Suppressor macrophage treated with lipopolysaccharide for 4 hours (primary cell): ENCODE measurements at places on chromosomes 12 and 14.

DNA sequence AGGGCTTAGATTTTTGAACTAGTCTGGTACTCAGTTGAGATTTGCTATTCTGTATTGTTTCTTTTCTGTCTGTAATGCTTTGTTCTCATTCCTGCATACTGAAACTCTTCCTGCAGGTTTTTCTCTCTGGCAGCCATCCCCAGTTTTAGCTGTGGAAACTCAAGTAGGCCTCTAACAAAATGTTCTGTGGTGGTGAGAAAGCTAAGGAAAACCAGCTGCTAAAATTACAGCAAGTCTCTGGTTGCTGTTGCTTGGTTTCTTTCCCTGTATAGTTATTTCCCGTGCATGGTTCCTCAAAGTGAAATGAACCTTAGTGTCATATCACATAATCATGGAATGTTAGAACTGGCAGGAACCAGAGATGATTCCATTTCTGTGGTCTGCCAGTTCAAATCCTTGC, 442.5 kb downstream of the NRXN3 start:
- no peak for DNase-seq

DNA sequence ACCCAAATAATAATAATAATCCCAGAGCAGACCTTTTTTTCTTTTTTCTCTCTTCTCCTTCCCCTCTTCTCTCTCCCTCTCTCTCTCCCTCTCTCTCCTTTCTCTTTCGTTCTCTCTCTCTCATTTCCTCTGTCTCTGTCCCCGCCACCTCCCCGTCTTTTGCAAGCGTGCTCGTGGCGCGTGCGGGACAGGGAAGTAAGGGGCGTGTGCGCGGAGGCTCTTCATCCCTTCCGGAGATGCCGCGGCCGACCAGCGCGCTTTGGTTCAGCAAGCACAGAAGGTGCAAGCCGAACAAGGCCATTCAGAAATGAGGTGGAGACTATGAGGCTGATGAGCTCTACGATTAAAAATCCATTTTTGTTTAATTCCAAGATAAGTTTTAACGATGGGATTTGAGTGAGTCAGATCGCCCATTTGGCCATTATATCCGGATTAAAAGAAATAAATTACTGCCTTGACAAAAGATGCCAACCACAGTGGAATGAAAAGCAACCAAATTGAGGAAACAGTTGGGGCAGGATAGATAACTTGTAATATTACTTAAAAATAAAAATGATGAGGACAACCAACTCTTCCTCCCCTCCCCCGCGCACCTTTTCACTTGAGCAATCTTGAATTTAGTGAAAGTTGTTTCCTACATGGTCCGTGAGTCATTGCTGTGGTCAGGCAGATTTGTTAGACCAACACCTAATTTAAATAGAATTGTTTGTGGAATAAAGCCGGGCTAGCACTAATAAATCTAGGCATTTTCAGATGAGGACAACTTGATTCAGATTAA, 1.2 kb upstream of the AMIGO2 start:
- peak; percentile 82 for DNase-seq

DNA sequence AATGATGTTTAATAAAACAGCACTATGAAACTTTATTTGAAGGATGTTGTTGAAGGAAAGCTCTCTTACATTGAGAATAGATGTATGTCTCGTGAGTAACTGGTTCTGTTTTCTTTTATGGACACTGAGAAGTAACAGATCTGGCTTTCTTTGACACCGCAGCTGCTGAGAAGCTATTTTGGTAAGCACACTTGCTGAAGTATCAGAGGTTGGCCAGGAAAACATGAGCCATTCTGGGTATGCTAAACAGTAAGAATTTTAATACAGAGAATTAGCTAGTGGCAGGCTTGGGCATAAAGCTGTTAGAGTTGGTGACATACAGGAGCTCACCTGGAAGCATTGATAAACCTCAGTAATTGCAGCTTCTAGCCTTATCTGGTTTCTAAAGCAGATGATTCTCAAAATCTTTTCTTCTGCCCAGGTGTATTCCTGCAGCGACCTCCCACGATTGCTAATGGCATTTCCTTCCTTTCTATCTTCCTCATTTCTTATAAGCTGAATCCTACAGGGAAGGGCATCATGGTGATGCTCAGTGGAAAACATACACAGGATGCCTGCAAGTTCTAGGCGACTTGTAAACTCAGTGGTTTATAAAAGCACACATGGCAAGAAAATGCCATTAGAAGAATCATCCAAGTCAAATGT, 291.6 kb upstream of the SLC16A7 start:
- no peak for DNase-seq

- peak; percentile 76 for DNase-seq
These were observed 1.0 kb upstream of the NR4A1 start for GRCh38 chr12:52050116-52050757.

DNA sequence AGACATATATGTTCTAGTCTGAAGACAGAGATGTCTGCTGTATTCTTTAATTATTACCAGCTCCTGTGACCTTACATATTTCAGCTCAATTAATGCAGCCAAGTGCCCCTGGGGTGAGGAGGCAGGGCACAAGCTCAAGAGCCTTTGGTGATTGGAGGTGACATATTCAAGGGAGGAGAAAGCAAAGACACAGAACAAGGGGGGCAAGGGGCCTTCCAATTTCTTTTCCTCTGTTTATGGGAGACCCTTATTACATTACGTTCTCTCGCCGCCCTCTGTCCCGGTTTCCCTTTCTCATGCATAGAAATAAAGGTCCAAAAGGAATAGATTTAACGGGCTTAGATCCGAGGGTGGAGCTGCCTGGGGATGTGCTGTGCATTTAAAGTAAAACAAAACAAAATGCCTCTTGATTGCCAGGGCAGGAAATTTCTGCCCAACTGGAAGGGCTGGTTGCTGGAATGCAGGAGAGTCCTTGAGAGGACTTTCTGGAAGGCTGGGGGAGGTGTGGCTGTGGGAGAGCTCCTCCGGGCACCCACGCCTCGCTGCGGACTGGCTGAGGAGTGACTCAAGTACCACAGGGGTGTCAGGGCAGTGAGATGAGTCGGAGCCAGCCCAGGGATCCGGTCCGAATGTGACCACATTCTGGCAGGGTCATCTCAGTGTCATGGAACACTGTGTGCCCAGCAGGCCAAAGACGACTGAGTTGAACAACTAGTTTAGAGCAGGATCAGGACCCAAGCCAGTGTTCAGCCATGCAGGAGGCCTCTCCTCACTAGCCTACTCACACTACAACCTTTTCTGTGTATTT, 32.1 kb upstream of the GSG1 start:
- DNase-seq = peak; percentile 43

DNA sequence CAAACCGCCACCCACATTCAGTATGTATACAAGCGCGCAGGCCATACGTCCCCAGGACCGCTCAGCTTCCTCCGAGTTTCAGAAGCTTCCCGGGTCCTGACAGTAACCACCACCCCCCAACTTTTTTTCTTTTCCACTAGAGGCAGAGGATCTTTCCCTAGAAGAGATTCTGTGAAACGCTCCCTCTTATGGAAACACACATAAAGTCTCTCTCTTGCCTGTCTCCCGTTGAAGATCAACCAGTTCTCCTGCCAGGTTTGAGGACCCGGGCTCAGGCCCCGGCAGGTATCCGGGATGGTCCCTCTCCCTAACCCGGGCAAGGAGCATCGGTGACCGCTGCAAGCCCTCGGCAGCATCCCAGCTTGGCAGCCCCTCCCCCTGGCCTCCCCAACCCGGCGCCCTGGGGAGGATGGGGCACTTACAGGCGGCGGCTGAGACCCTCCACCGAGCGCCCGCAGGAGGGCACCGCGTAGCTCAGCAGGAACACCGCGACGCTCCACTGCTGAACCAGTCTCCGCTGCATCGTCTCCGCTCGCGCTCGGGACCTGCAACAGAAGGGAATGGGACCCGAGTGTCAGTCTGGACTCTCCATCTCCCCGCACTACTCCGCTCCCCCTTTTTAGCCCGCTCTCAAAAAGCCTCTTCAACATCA, 3.4 kb downstream of the PTHLH start:
- no peak for DNase-seq

DNA sequence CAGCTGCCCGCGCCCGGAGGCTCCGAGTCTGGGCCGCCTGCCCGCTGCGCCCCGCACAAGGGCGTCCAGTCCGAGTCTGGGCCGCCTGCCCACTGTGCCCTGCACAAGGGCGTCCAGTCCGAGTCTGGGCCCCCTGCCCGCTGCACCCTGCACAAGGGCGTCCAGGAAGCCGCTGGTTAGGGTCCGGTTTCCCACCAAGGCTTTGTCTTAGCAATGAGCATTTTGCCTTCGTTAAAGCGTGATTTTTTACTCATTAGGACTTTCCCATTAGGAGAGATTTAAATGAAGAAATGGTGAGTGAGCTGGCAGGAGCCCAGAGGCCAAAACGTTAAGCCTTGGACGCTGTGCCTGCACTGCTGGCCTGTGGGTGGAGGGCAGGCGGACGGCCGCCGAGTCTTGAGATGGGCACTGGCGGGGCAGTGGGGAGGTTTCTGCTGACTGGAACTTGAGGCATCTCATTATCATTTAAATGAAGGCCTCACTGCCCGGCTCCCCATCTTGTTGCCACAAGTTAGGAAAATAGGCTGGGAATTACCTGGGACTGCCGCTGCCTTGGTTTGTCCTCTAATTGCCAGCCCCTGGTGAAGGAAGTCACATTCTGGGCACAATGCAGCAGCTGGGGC, 36.0 kb downstream of the FBRSL1 start:
- DNase-seq = no peak
